ENCODE measurements at places on chromosomes 11 and 22. TPM values are rescaled to one million over a fixed set of nuclear protein-coding genes. Genes with fewer than 3 reads are reported as not detected.

GRCh38 chr11:57335343-57336110, at the start of gene SSRP1:
Gene SSRP1 (minus strand): TSS chr11:57335892. CDS start chr11:57335121, 771 bp downstream.
- H3K4me1 ChIP-seq: peaks cover 19% of the 10 kb centered on the region
- H3K27me3 ChIP-seq: no peaks in the 10 kb centered on the region
- peaks cover 28% of the 10 kb centered on the region for H3K36me3 ChIP-seq

DNA sequence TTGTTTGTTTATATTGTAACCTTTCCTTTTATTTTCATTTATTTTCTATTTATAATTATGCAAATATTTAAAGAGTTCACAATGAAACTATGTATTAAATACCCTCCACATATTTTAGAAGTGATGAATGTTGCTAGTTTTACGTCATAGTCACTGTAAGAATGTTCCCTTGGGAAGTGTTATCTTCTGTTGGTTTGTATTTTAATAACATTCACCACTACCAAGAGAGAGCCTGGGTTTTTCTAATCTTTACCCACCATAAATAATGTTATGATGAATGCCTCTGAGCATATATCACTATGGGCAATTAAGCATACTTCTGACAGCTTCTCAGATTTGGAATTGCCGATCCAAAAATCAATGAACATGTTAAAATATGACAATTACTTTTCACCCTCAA, 80.7 kb downstream of the GGT1 start:
- no peaks in the 10 kb centered on the region for H3K4me1 ChIP-seq
- no peak overlapping the region for H3K27ac ChIP-seq
- H3K36me3 ChIP-seq: no peaks in the 10 kb centered on the region
- H3K4me3 ChIP-seq: no peak overlapping the region
- DNase-seq: no peak
- peaks cover 10% of the 10 kb centered on the region for H3K27me3 ChIP-seq

DNA sequence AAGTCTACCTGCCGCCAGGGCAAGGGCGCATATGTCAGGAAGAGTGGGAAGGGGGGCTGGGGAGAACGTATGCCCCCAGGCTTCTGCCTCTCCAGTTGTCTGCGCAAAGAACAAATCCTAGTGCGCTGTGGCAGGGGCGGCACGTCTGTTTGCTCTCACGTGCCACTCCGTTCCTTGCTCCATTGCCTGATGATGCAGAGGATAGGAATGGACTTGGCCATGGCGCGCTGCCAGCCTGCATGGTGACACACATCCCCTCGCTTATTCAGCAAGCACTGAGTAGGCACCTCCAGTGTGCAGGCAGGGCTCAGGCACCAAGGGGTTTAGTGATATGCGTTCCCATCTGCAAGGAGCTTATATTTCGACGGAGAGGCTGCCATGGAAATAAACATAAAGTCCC, 45.4 kb upstream of the SLC22A12 start:
- no peak overlapping the region for H3K27ac ChIP-seq
- no peak for DNase-seq
- no peaks in the 10 kb centered on the region for H3K36me3 ChIP-seq
- H3K4me1 ChIP-seq: no peaks in the 10 kb centered on the region
- H3K4me3 ChIP-seq: no peak overlapping the region

GRCh38 chr11:131137046-131137445, 220.8 kb upstream of the SNX19 start:
- H3K27ac ChIP-seq: no peak overlapping the region
- H3K4me1 ChIP-seq: no peaks in the 10 kb centered on the region
- no peak for DNase-seq
- H3K4me3 ChIP-seq: no peak overlapping the region
- H3K36me3 ChIP-seq: no peaks in the 10 kb centered on the region

GRCh38 chr11:94795476-94796189, 27.5 kb downstream of the AMOTL1 start:
- DNase-seq: no peak
- no peaks in the 10 kb centered on the region for H3K4me1 ChIP-seq
- H3K36me3 ChIP-seq: no peaks in the 10 kb centered on the region
- H3K27ac ChIP-seq: no peak overlapping the region
- no peaks in the 10 kb centered on the region for H3K27me3 ChIP-seq
- H3K4me3 ChIP-seq: no peak overlapping the region

DNA sequence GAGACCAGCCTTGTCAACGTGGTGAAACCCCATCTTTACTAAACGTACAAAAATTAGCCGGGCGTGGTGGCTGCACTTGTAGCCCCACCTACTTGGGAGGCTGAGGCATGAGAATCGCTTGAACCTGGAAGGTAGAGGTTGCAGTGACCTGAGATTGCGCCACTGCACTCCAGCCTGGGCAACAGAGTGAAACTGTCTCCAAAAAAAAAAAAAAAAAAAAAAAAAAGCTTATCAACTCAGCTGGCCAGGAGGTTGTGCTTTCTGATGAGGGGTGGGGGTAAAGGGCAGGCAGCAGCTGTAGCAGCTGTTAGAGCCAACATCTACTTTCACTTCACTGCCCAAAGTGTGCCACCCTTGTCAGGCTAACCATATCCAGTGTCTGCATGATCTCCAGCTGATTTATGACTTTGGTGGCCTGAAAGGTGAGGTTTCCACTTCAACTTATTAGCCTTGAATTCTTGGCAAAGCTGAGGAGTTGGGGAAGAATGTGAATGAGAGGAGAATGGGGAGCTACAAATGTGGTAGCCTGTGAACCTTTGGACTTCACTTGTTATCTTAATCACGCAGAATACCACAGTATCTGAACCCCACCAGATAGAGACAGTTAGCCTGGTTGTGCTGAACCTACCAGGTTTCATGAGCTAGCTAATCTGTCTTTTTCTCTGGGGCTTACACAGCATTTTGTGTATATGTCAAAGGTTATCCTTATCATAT, 19.6 kb downstream of the RNF121 start:
- H3K4me1 ChIP-seq: no peaks in the 10 kb centered on the region
- DNase-seq: no peak
- H3K4me3 ChIP-seq: no peak overlapping the region
- H3K36me3 ChIP-seq: no peaks in the 10 kb centered on the region

DNA sequence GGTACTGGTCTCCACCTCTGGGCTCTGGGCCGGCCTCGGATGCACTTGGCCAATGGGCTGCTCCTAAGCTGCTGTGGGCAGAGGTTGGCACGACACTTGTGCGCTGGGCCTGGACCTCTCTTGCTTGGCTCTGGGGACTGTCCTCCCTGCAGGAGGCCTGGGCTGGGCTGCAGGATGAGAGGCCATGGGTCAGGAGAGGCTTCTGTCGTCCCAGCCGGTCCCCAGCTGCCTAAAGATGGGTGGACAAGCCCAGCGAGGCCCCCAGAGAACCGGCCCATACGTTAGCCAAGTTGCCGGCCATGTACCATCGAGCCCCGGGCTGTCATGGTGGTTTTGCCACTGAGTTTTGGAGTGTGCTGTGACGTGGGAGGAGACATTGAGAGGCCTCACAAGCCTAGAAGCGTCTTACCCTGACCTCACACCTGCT, 1.6 kb upstream of the CCDC188 start:
- no peaks in the 10 kb centered on the region for H3K36me3 ChIP-seq
- peaks cover 21% of the 10 kb centered on the region for H3K4me1 ChIP-seq
- no peak overlapping the region for H3K4me3 ChIP-seq
- DNase-seq: no peak
- H3K27me3 ChIP-seq: peaks cover 2% of the 10 kb centered on the region

- H3K27me3 ChIP-seq: no peaks in the 10 kb centered on the region
- no peak overlapping the region for H3K4me3 ChIP-seq
- no peak for DNase-seq
- no peak overlapping the region for H3K27ac ChIP-seq
These were observed 65.4 kb downstream of the TP53I11 start for GRCh38 chr11:44885065-44885810.

- H3K27me3 ChIP-seq: no peaks in the 10 kb centered on the region
- DNase-seq: no peak
- H3K4me1 ChIP-seq: no peaks in the 10 kb centered on the region
These were observed 39.9 kb downstream of the CADM1 start for GRCh38 chr11:115464269-115464668.

DNA sequence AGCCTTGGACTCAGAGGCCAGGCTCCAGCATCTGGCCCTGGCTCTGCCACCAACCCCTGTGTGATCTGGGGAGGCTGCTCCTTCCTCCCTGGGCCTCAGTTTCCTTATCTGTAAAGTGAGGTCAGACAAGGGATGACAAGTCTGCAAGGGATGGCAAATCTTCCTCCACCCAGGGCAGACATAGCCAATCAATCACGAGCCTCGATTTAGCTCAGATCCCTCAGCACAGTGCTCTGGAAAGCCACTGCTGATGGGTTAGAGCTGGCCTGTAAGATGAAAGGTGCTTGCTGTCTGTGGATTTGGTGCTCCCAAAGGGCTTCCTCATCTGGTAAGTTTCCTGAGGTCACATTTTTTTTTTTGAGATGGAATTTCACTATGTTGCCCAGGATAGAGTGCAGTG, 20.2 kb downstream of the NPTXR start:
- H3K27me3 ChIP-seq: no peaks in the 10 kb centered on the region
- H3K27ac ChIP-seq: no peak overlapping the region
- no peaks in the 10 kb centered on the region for H3K4me1 ChIP-seq
- no peak for DNase-seq

DNA sequence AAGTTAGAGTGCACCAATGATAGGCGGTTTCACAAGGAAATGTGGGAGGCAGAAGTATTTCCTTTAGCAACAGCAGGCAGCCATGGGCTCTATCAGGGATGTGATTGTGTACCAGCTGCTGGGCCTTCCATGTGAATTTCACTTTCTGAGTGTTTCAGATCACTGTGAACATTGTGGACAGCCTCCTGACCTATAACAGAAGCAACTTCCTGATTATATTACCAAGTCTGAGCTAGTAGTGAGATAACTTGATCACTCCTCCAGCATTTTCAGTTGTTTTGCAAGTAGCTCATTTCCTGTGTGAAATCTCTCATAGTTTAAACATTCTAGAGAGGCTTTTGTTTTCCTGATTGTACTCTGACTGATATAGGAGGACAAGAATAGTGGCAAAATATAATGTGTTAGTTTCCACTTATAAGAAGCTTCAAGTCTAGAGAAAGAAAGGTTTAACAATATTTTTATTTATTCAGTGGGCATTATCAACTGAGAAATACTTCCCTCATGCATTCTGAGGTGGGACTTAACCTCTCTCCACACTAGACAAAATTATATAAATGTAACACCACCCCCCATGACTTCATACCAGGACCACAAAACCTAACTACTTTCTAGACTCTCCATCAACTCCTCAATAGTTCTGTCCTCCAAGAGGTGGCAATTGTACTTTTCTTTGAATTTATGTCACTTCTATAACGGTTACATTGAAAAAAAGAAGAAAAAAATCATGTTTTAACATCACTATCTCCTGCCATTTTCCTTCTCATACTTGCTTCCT, 184.2 kb upstream of the LUZP2 start:
- no peaks in the 10 kb centered on the region for H3K4me1 ChIP-seq
- DNase-seq: no peak
- H3K27ac ChIP-seq: peak overlapping the region; percentile 77
- H3K4me3 ChIP-seq: no peak overlapping the region
- H3K36me3 ChIP-seq: no peaks in the 10 kb centered on the region

- H3K27me3 ChIP-seq: peaks cover 2% of the 10 kb centered on the region
- H3K36me3 ChIP-seq: no peaks in the 10 kb centered on the region
- DNase-seq: no peak
These were observed 20.0 kb downstream of the SHANK2 start for GRCh38 chr11:71232364-71232763.

GRCh38 chr11:66768818-66769217, 39.8 kb upstream of the SPTBN2 start:
- no peaks in the 10 kb centered on the region for H3K36me3 ChIP-seq
- H3K27me3 ChIP-seq: no peaks in the 10 kb centered on the region
- DNase-seq: no peak
- H3K27ac ChIP-seq: no peak overlapping the region
- H3K4me1 ChIP-seq: no peaks in the 10 kb centered on the region

- DNase-seq: no peak
- no peaks in the 10 kb centered on the region for H3K4me1 ChIP-seq
- H3K27ac ChIP-seq: no peak overlapping the region
- H3K36me3 ChIP-seq: no peaks in the 10 kb centered on the region
- no peak overlapping the region for H3K4me3 ChIP-seq
These were observed 6.0 kb upstream of the NPTXR start for GRCh38 chr22:38849811-38850210.

GRCh38 chr11:34063061-34063795, 11.7 kb downstream of the CAPRIN1 start:
- no peaks in the 10 kb centered on the region for H3K27me3 ChIP-seq
- no peak overlapping the region for H3K4me3 ChIP-seq
- no peak for DNase-seq
- no peak overlapping the region for H3K27ac ChIP-seq
- H3K4me1 ChIP-seq: peaks cover 26% of the 10 kb centered on the region
- peaks cover 14% of the 10 kb centered on the region for H3K36me3 ChIP-seq

DNA sequence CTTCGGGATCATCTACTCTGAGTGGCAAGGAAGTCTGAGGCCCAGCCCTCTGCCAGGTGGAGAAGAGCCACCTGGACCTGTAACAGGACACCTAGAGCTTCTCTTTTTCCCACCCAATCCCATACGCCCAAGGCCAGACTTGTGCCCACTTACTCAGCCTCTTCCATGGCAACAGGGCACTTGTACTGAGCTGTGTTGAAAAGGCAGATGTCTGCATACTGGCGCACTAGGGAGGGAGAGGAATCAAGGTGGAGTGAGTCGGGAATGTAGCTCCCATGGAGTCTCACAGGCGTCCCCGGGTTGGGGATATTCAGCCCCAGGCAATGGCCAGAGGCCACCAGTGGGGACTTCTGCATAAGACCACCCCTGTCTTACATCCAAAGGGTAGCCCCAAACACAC, 36.1 kb downstream of the TPBGL start:
- H3K36me3 ChIP-seq: peaks cover 59% of the 10 kb centered on the region
- no peak overlapping the region for H3K4me3 ChIP-seq
- DNase-seq: no peak

GRCh38 chr11:130858215-130858614, 58.1 kb downstream of the SNX19 start:
- no peaks in the 10 kb centered on the region for H3K27me3 ChIP-seq
- H3K4me3 ChIP-seq: no peak overlapping the region
- H3K4me1 ChIP-seq: peaks cover 4% of the 10 kb centered on the region
- no peaks in the 10 kb centered on the region for H3K36me3 ChIP-seq
- DNase-seq: peak; percentile 33

- no peaks in the 10 kb centered on the region for H3K36me3 ChIP-seq
- no peak overlapping the region for H3K27ac ChIP-seq
- no peak overlapping the region for H3K4me3 ChIP-seq
These were observed 359.3 kb downstream of the CADM1 start for GRCh38 chr11:115144914-115145313.

DNA sequence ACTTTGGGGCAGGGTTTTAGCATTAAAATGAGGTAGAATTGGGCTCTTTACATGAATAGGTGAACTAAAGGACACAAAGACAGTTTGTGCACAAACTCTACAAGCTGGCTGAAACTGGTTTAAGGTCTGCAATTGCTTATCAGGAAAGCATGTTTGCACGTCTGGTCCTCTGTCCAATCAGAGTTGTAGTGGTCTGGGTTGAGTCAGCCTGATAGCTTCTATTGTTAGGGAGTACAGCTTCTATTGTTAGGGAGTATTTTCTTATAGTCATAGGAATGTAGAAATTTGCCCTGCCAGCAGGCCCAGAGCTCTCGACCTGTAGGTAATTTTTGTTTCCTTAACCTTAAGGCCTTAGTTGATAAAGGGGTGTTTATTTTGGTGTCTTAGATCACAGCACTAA, 1422.4 kb downstream of the LRRC4C start:
- H3K4me3 ChIP-seq: no peak overlapping the region
- no peaks in the 10 kb centered on the region for H3K4me1 ChIP-seq

GRCh38 chr11:7204778-7205177, 46.9 kb upstream of the SYT9 start:
- no peaks in the 10 kb centered on the region for H3K36me3 ChIP-seq
- peaks cover 2% of the 10 kb centered on the region for H3K27me3 ChIP-seq
- H3K4me3 ChIP-seq: no peak overlapping the region
- no peaks in the 10 kb centered on the region for H3K4me1 ChIP-seq
- DNase-seq: no peak

F2 gene
- total RNA-seq: not detected

OR52E8 gene
- not detected for total RNA-seq

BACE1 gene
- 0.79 TPM for total RNA-seq

MMP7 gene
- total RNA-seq: not detected

TMEM45B gene
- not detected for total RNA-seq

NPAS4 gene
- not detected for total RNA-seq

EFCAB6 gene
- total RNA-seq: 0.26 TPM

Measured in natural killer cell (primary cell).